ENCODE measurements at places on chromosomes 2 and 18. TPM values are rescaled to one million over a fixed set of nuclear protein-coding genes. Genes with fewer than 3 reads are reported as not detected.

PASK gene
- total RNA-seq, result 8.7 TPM

MORN2 gene
- total RNA-seq, result 6.7 TPM

SLC19A3 gene
- total RNA-seq, result 5.1 TPM

EHBP1 gene
- total RNA-seq, result 70.9 TPM

LIPG gene
- total RNA-seq, result 9.1 TPM

NEURL3 gene
- 0.33 TPM for total RNA-seq

GRCh38 chr18:13051159-13051558 is 60.0 kb downstream of the CEP192 start:
- H3K27ac ChIP-seq, result no peak overlapping the region
- no peaks in the 10 kb centered on the region for H3K4me1 ChIP-seq
- H3K27me3 ChIP-seq, result no peaks in the 10 kb centered on the region
- no peak for DNase-seq
- H3K36me3 ChIP-seq, result peaks cover 14% of the 10 kb centered on the region

GRCh38 chr2:23824777-23825212 is 102.1 kb downstream of the ATAD2B start:
- H3K4me1 ChIP-seq, result no peaks in the 10 kb centered on the region
- H3K4me3 ChIP-seq, result no peak overlapping the region
- DNase-seq, result no peak
- no peaks in the 10 kb centered on the region for H3K27me3 ChIP-seq
- no peak overlapping the region for H3K27ac ChIP-seq
- H3K36me3 ChIP-seq, result peaks cover 3% of the 10 kb centered on the region

- DNase-seq, result no peak
- H3K4me1 ChIP-seq, result no peaks in the 10 kb centered on the region
- H3K4me3 ChIP-seq, result no peak overlapping the region
- H3K27ac ChIP-seq, result no peak overlapping the region
- no peaks in the 10 kb centered on the region for H3K27me3 ChIP-seq
Measured at GRCh38 chr2:7694076-7694985, 777.1 kb downstream of the RNF144A start.

DNA sequence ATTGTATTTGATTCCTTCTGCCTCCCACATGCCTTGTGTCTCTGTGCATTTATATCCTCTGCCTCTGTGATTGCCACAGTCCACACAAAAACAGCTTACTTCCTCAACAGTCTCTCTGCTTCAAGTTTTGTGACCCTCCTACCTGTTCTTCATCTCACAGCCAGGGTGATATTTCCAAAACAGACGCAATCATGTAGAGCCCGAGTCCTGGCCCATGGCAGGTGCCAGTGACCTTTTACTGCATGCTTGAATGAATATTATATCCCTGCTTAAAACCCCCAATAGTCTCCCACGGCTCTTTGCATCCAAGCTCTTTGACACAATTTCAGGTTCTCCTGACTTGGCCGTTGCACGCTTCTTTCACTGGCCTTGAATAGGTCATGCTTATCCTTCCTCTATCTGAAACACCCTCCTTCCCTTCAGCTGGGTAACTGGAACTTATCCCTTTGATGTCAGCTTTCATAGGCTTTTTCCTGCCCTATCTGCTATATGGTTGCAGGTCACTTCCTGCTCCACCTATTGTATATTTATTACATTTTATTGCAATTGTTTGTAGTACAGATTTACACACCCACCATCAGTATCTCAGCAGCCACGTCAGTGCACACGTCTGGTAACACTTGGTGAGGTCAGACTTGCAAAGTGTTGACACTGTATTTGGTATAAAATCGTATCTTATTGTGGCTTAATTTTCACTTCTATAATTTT is 29.7 kb upstream of the IL1B start:
- H3K4me1 ChIP-seq, result no peaks in the 10 kb centered on the region
- DNase-seq, result no peak
- H3K4me3 ChIP-seq, result no peak overlapping the region
- no peaks in the 10 kb centered on the region for H3K36me3 ChIP-seq

DNA sequence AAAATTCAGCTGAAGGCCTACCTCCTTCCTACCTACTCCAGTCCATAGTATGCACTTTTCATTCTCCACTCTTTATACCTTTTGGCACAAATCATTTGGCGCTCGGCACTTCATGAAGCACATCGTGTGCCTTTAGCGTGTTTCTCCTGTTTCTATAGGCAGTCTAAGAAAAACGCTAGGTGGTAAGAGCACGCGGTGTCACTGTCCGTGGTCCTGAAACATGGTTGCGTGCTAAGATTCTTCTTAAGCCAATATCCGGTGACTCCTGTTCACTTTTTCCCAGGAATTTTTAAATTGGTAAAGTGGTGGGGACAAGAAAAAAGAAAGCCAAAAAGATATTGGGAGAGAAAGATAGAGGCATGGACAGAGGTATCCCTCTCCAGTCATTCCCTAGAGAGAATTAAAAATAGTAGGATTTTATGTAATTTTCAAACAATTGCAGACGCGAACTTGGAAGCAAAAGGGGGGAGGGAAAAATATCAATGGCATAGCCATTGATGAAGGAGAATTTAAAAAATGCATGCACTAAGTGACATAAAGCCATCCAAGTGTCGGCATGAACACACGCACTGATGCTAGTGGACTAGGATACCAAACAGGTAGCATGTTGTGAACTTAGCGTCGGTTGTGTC is 1.4 kb upstream of the CTNNA2 start:
- H3K4me1 ChIP-seq, result no peaks in the 10 kb centered on the region
- DNase-seq, result no peak
- no peaks in the 10 kb centered on the region for H3K27me3 ChIP-seq
- no peaks in the 10 kb centered on the region for H3K36me3 ChIP-seq
- no peak overlapping the region for H3K27ac ChIP-seq

DNA sequence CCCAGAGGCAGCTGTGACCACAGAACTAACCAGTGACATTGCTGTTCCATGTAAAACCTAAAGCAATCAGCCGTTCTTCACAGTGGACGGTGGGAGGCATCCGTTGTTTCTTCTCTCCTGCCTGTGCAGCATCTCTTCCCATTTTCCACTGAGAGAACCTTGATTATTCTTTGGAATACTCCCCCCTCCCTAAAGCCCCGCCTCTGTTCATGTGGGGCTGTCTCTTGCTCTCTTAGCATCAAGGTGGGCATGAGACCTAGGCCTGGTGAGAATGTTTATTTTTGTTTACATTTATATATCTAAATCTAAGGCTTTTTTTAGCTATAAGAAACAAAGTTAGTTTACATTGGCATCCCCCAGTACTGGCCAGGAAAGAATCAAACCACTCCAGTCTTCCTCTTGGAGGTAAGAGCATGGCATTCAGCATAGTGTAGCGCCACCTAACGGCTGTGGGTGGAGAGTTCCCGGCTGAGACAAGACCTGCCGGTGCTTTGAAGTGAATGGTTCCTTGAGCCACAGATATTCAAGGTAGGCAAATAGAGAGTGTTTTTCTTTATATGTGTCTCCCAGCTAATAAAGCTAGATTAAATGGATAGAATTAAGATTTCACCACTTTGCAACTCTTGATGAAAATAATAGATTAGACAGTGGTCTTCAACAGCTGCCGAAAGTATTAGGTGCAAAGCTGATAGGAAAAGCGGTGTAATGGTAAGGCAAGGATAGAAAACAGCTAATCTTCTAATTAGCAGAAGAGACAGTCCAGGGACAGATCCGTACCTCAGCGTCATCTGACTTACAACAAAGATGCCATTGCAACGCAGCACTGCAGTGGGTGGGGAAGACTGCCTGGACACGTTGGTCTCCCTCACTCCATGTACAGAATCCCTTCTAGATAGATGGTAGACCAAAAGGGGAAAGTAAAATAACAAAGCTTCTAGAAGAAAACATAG is 219.6 kb upstream of the RAB12 start:
- H3K4me1 ChIP-seq, result no peaks in the 10 kb centered on the region
- no peak overlapping the region for H3K4me3 ChIP-seq
- no peak overlapping the region for H3K27ac ChIP-seq
- peaks cover 5% of the 10 kb centered on the region for H3K36me3 ChIP-seq

DNA sequence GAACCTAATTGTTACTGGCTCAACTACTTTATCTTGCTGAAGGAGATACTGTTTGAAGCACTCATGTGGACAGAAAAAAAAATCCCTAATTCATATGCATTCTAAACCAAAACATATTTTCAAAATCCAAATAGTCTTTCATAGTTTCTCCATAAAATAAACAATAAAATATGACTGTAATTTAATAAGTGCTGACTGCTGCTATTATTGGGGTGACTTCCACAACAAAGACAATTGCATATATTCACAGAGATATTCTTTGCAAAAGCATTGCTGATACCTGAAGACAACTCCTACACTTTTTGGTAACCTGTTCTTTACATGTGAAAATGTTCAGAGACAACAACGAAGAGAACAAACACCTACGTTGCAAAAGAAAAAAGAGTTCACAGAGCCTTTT is 73.1 kb upstream of the RPE start:
- no peak overlapping the region for H3K4me3 ChIP-seq
- DNase-seq, result no peak
- no peaks in the 10 kb centered on the region for H3K27me3 ChIP-seq

DNA sequence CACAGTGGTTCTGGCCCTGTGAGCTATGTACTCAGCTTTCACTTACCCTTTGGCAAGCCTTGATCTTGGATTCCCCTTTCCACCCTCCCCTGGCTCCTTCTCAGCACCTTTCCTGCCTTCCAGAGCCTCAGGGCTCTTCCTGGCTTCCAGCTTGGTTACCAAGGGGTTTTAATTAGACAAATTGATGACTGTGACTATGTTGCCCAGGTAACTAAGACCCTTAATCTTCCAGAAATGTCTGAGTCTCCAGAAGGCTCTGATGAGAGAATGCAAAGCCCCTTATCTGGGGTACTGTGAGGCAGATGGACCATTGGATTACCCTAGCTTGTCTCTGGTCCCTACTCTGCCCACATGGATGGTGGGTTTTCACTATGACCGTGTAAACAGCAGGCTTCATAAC is 174.2 kb downstream of the LOXHD1 start:
- no peaks in the 10 kb centered on the region for H3K4me1 ChIP-seq
- H3K27ac ChIP-seq, result no peak overlapping the region
- no peaks in the 10 kb centered on the region for H3K36me3 ChIP-seq
- no peak overlapping the region for H3K4me3 ChIP-seq
- H3K27me3 ChIP-seq, result no peaks in the 10 kb centered on the region

- no peaks in the 10 kb centered on the region for H3K27me3 ChIP-seq
- H3K4me3 ChIP-seq, result no peak overlapping the region
- H3K36me3 ChIP-seq, result no peaks in the 10 kb centered on the region
- H3K4me1 ChIP-seq, result no peaks in the 10 kb centered on the region
Measured at GRCh38 chr18:48336332-48336731, 72.9 kb downstream of the ZBTB7C start.

- no peak for DNase-seq
- no peaks in the 10 kb centered on the region for H3K36me3 ChIP-seq
- no peak overlapping the region for H3K27ac ChIP-seq
- H3K4me3 ChIP-seq, result no peak overlapping the region
- no peaks in the 10 kb centered on the region for H3K27me3 ChIP-seq
- H3K4me1 ChIP-seq, result no peaks in the 10 kb centered on the region
Measured at GRCh38 chr2:145100301-145100700, 580.4 kb upstream of the ZEB2 start.

DNA sequence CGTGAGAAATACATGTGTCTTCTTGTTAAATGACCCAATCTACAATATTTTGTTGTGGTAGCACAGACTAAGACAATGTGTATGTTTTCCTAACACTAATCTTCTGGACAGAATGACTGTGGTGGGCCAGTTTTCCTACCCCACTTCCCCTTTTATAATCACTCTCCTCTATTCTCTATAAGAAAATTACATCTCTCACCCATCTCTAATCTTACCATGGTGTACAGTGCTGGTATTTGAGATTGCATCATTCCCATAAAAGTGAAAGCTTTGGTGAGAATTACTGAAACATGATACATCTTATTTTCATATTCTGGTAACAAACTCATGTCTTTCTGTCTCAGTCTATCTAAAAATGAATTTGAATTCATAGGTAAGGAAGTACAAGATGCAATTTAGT is 40.5 kb downstream of the CAVIN2 start:
- H3K4me1 ChIP-seq, result no peaks in the 10 kb centered on the region
- no peak for DNase-seq
- no peak overlapping the region for H3K4me3 ChIP-seq
- no peaks in the 10 kb centered on the region for H3K27me3 ChIP-seq
- no peaks in the 10 kb centered on the region for H3K36me3 ChIP-seq
- H3K27ac ChIP-seq, result no peak overlapping the region

DNA sequence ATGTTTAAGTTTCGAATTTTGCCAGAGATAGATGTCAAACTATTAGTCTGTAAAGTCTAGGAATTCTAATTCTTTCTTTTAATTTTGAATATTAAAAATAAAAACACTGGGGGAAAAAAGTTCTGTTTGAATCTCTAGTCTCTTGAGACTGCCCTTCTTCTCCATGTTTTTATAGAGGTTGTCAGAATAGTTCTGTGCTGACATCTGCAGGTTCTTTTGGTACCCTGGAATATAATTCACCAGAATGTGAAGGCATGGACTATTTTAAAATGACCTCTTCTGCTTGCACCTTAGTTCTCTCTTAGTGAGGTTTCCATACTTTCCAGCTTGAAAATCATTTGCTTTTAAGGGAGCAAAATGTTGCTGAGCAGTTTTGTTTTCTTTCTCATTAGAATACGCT is 121.0 kb upstream of the MSTN start:
- no peaks in the 10 kb centered on the region for H3K4me1 ChIP-seq
- H3K4me3 ChIP-seq, result no peak overlapping the region
- H3K27me3 ChIP-seq, result no peaks in the 10 kb centered on the region
- H3K36me3 ChIP-seq, result peaks cover 3% of the 10 kb centered on the region
- no peak for DNase-seq

DNA sequence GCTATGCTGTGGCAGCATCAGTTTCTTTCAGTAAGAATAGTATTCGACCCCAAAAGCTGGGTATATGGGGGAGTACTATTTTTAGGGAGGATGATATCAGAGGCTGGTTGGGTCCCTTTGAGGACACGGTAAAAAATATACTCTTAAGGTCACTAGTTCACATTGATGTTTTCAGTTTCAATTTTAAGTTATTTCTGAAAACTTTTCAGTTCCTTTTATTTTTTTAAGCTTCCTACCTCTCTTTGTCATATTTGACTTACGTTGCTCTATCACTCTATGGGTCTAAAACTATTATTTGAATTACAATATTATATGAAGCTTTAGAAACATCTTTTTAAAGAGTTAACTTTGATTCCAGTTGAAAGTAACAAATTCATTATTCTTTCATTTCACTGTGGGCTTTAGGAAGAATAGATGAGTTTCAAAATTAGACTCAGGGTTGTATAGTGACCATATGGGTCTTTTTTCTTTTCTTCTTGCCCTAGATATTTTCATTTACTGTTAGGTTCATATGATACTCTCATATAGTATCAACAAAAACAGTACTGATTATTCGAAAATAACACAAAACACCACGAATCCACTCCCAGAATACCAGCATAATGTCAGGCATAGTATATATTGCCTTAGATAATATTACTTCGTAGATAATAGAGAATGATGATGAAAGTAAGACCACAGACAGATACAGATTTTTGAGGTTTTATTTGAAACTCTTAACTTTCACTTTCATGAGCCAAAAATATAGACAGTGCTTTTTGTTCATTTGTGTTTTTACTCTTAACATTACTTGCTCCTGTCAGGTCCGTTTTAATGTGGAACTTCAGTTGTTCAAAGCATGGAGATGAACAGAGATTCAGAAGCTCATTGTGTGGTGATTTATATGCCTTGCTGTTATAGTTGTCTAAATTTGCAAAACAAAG is 9.8 kb downstream of the RMDN2 start:
- no peaks in the 10 kb centered on the region for H3K36me3 ChIP-seq
- H3K27ac ChIP-seq, result no peak overlapping the region
- no peaks in the 10 kb centered on the region for H3K27me3 ChIP-seq

Data from aorta (tissue), 5 donors.